ENCODE measurements at places on chromosomes 1 and 21.

GRCh38 chr1:202656951-202657646 lies 53.2 kb downstream of the SYT2 start:
- no peak for DNase-seq

DNA sequence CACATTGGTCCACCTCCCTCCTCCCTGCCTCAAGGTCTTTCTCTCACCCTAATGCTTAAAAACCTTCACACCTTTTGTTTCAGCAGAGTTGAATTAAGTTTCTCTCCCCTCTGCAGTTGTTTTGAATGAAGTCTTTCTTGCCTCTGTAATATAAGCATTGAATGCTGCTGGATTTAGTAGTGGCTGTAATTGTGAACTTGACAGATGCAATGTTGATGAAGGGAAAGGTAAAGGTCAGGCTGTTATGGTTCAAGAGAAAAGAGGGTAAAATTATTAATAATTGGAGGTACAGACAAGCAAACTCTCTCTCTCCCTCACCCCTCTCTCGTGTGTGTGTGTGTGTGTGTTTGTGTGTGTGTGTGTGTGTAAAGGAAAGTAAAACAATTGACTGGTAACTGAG lies 509.8 kb downstream of the AMY1C start:
- no peak for DNase-seq

DNA sequence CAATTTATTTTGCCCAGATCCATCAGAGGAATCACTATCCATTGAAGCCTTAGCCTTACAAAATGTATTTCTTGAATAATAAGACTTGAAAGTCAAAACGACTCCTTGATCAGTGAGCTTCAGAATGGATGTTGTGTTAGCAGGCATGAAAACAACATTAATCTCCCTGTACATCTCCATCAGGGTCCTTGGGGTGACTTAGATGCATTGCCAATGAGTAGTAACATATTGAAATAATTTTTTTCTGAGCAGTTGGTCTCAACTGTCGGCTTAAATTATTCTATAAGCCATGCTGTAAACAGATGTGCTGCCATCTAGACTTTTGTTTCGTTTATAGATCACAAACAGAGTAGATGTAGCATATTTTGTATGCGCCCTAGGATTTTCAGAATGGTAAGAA lies 482.0 kb downstream of the AMY1C start:
- no peak for DNase-seq

DNA sequence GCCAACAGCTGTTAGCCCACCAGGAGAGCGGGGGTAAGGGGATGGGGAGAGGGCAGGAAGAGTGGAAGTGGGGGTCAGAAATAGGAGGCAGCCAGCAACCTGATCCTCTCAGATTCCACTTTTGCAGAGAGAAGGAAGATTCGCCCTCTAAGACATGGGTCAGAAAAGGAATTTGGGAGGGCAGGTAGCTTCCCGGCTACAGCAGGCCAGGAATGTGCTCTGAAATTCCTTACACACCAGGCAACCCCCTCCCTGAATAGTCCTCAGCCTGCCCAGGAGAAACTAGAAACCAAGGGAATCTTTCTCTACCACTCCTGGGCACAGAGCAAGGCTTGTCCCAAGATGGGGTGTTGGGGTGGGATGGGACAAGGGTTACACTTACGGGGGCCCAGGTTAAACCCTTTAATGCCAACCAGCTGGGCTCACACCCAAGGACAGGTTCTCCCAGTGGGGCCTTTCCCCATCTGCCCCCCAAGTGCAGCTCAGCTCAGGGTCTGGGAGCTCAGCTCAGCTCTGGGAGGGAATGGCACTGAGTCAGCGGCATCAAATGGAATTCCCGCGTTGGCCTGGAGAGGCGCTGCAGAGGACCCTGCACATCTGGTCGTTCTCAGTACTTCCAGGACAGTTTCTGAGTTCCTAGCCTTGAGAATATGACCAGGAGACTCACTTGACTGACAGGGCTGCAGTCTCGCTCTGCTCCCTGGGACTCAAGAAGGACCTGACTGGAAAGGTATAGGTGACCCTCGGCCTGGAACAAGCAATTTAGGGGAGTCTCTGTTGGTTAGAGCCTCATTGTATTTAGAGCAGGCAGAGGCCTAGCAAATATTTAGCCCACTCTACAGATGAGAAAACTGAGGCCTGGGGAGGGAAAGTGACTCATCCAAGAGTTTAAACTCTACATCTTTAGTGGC lies 761 bp downstream of the TNNT2 start:
- no peak for DNase-seq

Measured in activated effector memory CD4-positive, alpha-beta T cell treated with Interleukin-2 at 50 U/mL for 16 hours (primary cell).